ENCODE measurements at places on chromosomes 2 and 18.

DNA sequence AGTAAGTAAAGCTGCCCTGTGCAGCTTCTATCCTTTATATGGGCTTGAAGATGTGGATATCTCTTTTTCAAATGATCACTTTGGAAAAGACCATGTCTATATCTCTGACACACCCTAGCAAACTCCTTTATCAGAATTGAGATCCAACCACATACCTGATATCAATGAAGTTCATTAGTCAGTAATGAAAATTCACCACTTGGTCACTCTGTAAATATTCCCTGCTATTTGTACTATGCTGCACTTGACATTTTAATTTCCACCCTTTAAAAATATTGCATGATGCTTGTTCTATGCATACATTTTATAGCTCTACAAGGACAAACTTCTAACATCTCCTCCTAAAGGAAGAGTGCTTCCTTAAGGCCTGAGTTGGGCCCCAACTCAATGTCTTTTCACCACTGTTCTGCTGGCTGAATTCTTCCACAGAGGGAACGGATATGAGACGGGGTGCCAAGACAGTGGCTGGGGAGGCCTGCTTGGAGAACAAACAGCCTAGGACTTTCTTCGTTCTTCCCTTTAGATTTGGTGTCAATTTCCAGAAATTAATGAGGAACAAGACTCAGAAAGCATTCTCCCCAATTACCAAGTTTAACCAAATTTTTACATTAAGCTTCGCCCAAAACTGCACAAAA is at the start of gene GKN2:
TSS of gene GKN2 (minus strand) at position 7 of the 635 bp plus-strand sequence. CDS start 32 bp downstream, outside the sequence.
- DNase-seq: no peak

DNA sequence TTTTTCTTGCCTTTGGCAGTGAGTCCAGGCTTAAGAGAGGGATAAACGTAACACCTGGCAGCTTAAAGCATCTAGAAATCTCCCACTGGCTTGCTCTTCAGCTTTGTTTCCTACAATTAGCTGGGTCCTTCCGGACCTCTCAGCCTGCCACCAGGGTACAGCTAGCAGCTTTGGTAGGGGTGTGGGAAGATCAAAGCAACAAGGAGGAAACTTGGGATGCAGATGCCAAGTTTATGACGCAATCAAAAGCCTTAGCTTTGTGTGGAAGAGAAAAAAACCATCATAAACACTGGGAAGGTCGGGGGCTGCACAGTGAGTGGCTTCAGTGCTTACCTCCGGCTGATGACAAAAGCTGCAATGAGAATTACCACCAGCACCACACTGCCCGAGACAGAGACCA is 116.9 kb downstream of the EPHA4 start:
- DNase-seq: no peak

GRCh38 chr18:23291456-23292205 is 156.3 kb downstream of the CABLES1 start:
- no peak for DNase-seq

DNA sequence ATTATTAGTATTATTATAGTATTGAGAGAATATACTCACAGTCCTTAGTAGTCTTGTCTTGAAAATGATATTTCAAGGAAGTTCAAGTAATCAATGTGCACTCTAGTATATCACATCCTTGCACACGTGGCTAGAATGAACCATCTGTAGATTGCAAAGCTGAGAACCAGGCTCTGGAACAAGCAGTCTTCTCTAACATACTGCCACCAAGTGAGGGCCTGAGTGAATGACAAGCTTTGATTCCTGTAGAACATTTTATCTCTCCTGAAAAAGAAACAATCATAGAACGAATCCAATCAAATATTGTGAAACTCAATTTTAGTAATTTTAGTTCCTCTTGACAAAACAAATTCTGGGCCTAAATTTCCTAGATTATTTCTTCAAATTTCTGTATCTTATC is 55.3 kb upstream of the SULT1C3 start:
- no peak for DNase-seq

- no peak for DNase-seq
Measured at GRCh38 chr2:24930768-24931167, 10.7 kb upstream of the ADCY3 start.

GRCh38 chr2:20421988-20422370 is 24.9 kb upstream of the RHOB start:
- peak; percentile 0 for DNase-seq
